ENCODE measurements at places on chromosomes 6 and 20.

GRCh38 chr6:51386347-51386836 is 567.7 kb downstream of the TFAP2B start:
- DNase-seq, result no peak

GRCh38 chr20:50727792-50728485 is 3.4 kb upstream of the PARD6B start:
- no peak for DNase-seq

- no peak for DNase-seq
These were observed 14.5 kb downstream of the LGSN start for GRCh38 chr6:63305277-63305676.

- no peak for DNase-seq
These were observed 36.8 kb upstream of the BHLHE23 start for GRCh38 chr20:63043348-63044203.

DNA sequence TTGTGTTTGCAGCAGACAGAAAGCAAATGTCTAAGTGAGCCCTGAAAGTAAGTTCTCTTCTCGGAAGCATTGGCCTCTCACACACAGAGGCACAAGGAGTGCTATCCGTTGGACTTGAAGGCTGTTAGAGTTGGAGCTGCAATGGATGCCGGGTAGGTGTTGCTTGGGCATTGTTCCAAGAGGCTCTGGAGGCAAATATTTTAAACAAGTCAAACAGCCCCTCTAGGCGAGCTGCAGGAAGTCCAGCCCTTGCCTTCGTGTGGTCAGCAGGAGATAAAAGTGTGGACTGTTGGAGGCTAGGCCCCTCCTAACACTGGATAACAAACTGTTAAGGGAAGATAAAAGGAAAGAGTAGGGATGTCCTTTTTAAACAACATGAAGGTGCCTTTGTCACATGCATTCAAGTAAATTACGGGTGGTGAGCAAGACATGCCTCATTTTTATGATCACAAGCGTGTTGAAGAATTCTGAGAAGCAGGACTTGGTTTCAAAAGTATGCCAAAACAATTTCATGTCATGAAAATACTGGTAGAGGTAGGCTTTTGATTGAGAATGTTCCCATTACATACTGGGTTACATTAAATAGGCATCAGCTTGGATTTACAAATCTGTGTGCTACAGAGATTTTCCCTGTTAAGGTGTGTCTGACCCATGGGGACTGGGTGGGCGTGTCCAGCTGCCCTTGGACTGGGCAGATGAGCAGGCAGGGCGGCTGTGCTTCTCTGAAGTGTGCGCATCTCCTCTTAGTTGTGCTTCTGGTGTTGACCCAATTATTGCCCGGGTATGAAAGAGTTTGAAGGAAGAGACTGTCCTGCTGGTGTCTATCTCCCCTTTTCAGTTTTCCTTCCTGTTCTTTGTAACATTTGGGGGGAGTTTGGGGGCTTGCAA is 57.5 kb downstream of the RREB1 start:
- no peak for DNase-seq

- peak; percentile 82 for DNase-seq
These were observed 78.7 kb upstream of the BTN3A2 start for GRCh38 chr6:26286168-26286877.

DNA sequence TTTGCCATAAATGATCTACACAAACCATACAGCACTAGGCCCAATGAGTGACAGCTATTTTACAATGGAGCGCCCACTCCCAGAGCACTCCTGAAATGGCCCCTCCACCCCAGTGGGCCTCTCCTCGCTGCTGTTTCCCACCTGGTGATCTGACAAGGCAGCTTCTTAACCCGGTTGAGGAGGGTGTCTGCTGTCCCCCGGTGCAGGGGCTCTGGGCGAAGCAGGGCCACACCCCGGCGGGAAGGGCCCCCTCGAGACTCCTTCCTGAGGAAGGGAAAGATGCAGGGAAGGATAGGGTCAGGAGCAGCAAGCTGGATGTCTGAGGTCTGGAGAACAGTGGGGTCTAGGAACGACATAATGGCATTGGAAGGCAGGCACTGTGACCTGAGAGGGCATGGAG is 10.2 kb downstream of the ABHD16A start:
- DNase-seq, result no peak

DNA sequence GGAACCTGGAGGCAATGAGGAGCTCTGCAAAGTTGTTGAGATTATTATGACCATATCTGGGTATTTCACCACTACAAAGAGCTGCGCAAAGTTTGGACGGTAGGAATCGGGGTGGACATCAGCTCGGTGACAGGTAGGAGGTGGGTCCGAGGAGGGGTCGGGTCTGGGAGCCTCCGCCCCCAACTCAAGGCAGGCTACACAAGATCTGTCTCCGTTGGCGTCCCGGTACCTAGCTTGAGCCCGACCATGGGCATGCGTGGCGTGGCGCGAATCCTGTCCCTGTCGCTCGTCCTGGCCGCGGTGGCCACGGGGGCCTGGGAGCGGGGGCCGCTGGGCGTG is 40.2 kb upstream of the ZNFX1 start:
- DNase-seq, result no peak

GRCh38 chr6:54286141-54286540 is 22.1 kb upstream of the TINAG start:
- no peak for DNase-seq

DNA sequence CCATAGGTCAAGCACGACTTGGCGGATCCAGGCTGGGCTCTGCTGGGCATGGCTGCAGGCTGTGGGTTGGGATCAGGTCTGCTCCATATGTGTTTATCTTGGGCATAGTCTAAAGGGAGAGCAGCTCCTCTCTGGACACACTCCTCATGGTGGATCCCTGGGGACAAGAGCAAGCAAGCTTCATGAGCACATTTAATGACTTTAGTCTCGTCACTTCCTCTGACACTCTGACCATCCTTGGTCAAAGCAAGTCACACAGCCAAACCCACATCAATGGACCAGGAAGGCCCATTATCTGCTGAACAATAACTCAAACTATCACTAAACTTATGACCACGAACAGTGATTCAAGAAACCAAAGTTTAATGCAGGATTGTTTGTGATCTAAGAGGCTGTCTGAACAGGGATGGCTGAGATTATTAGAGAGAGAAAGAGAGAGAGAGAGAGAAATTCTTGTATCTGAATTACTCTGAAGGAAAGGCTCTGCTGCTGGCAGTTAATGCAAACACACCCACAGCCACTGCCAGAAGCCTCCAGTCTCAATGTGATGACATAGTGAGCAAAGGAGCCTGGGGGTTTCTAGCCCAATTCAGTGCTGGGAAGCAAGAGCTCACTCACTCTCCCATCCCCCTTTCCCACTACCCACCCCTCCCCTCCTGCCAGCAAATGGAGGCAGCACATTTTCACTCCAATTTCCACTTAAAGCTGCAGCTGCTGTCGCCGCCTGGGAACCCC is 490.2 kb upstream of the SULF2 start:
- DNase-seq, result no peak
